ENCODE measurements at places on chromosomes 3 and 15. TPM values are rescaled to one million over a fixed set of nuclear protein-coding genes. Genes with fewer than 3 reads are reported as not detected.

BCHE gene
- total RNA-seq: 1.4 TPM

LMAN1L gene
- total RNA-seq: not detected

LSMEM2 gene
- total RNA-seq: not detected

PPP2R3A gene
- 19.2 TPM for total RNA-seq

WDR93 gene
- not detected for total RNA-seq

APOD gene
- total RNA-seq: 3.2 TPM

MEF2A gene
- 97.8 TPM for total RNA-seq

KLHL40 gene
- not detected for total RNA-seq

RLBP1 gene
- not detected for total RNA-seq

SQOR gene
- 21.6 TPM for total RNA-seq

ALPK3 gene
- 0.37 TPM for total RNA-seq

P2RY1 gene
- 0.67 TPM for total RNA-seq

RSL24D1 gene
- total RNA-seq: 76.2 TPM
